ENCODE measurements at places on chromosomes 3 and 15.

GRCh38 chr15:73388256-73388781 is 19.6 kb upstream of the HCN4 start:
- no peak for DNase-seq

GRCh38 chr3:187880441-187880840 is 135.2 kb upstream of the BCL6 start:
- DNase-seq: no peak

GRCh38 chr3:126438186-126438585 is 37.5 kb downstream of the ZXDC start:
- no peak for DNase-seq

DNA sequence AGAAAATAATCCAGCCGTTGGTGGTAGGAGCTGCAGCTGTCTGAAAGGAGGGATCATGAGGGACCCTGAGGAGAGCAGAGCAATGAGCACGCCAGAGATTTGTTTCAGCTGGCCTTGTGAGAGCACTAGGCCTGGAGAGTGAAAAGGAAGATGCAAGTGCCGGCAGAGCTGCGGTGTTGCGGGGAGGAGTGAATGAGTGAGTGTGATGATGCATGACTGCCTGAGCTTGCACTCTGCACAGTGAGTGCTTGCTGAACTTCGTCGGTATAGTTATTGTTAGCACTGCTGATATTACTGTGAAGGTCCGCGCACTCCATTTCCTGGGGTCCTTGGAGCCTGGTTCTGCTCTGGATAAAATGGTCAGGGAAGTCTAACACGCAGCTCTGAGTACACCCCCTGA is 23.2 kb downstream of the EIF1B start:
- no peak for DNase-seq

DNA sequence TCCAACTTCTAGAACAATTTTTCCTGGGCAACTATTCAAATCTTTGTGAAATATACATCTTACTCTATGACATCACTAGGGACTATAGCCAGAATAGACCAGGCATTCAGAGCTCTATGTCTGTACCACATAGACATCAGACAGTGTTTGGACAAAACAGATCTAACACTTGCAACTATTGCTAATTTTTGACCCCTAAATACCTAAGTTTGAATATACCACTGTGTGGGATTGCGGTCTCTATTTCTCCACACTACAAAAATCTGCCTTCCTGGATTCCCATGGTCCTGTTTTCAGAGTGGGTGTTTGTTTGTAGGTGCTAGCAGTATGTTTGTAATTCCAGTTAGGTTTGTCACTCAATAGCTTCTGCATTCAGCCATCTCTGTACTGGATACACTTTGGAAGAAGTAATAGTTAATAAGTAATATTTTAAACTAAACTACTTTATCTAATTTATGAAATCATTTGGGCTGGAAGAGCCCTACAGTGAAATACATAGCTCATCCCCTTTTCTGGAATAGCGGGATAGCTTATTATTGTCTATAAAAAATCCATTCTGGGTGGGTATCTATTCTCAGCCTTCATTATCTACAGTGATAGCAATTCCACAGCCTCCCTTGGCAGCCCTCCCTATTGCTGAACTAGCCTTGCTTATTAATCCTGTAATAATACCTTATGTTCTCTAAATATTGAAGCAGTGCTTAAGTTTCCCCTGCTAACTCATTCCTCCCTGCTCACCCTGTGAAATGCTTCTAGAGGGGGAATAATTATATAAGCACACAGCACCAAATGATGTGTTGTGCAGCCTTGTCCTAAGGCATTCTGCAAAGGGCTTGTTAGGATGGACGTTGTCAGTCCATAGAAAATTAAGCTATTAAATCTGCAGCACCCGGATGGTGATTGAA is 49.4 kb downstream of the RBMS3 start:
- DNase-seq: no peak

DNA sequence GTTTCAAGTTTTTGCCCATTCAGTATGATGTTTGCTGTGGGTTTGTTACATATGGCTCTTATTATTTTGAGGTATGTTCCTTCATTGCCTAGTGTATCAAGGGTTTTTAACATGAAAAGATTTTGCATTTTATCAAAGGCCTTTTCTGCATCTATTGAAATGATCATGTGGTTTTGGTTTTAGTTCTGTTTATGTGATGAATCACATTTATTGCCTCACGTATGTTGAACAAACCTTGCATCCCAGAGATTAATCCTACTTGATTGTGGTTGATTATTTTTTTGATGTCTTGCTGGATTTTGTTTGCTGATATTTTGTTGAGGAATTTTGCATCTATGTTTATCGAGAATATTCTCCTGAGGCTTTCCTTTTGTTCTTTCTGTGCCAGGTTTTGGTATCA is 39.4 kb downstream of the TMCO5A start:
- no peak for DNase-seq

DNA sequence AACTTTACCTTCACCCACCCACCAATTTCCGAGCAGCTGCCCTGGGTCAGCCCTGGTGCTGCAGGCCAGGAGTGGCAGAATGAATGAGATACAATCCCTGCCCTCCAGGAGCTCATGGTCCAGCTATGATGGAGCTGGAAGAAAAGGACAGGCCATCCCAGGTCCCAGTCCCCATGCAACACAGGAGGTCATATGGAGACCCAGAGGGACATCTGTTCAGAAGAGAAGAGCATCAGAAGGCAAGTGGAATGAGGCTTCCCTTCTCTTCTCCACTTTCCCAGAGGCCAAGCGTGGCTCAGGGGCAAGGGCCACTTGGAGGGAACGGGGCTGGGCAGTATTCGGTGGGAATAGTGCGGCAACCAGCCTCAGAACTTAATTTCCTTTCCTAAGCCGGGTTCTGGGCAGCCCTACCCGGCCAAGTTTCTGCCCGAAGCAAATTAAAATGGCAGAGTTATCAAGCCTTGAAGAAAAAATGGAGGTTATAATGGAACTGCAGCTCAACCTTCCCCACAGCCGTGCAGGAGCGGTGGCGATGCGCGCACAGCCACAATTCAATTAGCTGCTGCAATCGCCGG is 35.9 kb downstream of the TLE3 start:
- DNase-seq: no peak

GRCh38 chr3:30315447-30315846 is 291.0 kb upstream of the TGFBR2 start:
- DNase-seq: no peak

DNA sequence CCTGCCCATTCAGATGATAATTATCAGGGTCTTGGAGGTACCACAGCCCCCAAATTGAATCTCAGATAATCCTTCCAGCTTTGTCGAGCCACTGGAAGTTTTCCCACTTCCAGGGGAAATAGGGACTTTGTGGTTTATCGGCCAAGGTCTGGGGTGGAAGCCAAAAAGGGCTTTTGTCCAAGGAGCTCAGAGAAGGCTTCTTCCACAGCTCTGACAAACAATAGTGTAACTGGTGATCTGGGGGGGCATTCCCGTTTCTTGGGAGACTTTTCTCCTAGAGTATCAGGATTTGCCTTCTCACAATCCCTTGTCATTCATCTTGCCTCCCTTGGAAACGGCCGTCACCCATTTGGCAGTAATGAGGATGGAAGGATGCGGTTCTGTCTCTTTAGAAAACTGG is 18.4 kb downstream of the SRGAP3 start:
- DNase-seq: no peak

Measured in left ventricle myocardium inferior (tissue), 1 donor.